ENCODE measurements at places on chromosomes 3 and 15.

DNA sequence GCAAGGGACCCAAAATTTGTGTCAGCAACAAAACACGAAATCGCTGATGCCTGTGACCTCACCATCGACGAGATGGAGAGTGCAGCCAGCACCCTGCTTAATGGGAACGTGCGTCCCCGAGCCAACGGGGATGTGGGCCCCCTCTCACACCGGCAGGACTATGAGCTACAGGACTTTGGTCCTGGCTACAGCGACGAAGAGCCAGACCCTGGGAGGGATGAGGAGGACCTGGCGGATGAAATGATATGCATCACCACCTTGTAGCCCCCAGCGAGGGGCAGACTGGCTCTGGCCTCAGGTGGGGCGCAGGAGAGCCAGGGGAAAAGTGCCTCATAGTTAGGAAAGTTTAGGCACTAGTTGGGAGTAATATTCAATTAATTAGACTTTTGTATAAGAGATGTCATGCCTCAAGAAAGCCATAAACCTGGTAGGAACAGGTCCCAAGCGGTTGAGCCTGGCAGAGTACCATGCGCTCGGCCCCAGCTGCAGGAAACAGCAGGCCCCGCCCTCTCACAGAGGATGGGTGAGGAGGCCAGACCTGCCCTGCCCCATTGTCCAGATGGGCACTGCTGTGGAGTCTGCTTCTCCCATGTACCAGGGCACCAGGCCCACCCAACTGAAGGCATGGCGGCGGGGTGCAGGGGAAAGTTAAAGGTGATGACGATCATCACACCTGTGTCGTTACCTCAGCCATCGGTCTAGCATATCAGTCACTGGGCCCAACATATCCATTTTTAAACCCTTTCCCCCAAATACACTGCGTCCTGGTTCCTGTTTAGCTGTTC, 34.9 kb downstream of the CHDH start:
- no peak for DNase-seq

DNA sequence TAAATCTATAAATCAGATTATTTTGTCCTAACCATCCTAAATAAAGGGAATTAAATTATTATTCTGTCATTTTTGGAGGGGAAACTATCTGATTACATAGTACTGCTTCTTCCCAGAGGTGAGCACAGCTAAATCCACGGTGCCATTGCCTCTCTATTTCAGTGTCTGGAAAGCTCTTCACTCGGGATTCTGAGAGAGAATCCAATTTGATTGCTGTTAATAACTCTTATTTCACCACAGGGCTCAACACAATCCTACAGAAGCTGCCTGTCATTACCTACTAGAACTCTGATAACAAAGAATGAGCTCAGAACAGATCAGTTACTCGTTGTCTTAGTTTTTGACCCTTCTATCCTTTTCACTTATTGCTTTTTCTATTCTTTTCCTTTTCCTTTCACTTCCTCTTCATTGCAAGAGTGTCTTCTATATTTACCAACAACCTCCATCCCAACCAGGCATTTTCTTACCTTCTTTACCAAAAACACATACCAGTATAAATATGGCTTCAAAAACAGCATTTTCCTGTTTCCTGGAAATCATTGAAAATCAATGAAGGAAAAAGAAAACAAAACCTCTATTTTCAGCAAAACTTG, 30.4 kb downstream of the OXNAD1 start:
- DNase-seq = no peak

GRCh38 chr15:41797201-41797944, 23.1 kb downstream of the MAPKBP1 start:
- DNase-seq = no peak

GRCh38 chr3:42032693-42033349, 58.3 kb upstream of the TRAK1 start:
- no peak for DNase-seq

DNA sequence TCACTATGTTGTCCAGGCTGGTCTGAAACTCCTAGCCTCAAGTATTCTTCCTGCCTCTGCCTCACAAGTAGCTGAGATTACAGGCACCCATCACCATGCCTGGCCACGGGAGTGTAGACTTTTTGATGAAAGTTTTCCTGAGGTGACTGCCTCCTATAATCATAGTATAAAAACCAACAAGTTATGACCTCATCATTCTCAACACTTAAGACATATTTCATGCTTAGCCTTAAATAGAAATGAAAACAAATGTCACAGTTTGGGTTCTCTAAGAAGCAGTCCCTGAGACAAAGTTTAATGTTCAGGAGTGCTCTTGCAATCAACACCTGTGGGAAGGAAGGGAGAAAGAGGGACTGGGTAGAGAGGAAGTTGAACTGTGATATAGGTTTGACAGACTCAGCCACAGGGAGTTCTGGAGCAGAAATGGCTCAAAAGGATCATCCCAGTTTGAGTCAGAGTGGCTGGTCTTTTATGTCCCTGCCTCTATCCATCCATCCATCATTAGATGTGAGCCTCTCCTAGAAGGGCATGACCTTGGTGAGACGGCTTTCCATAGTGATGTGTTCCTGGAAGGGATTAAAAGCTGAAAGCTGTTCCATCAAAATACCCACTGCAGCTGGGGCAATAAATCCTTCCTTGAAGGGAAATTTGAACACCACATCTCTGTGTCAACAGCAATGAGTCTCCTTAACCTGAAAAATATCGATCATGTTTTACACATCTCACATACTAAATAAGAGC, 16.2 kb upstream of the ABHD5 start:
- DNase-seq = no peak

DNA sequence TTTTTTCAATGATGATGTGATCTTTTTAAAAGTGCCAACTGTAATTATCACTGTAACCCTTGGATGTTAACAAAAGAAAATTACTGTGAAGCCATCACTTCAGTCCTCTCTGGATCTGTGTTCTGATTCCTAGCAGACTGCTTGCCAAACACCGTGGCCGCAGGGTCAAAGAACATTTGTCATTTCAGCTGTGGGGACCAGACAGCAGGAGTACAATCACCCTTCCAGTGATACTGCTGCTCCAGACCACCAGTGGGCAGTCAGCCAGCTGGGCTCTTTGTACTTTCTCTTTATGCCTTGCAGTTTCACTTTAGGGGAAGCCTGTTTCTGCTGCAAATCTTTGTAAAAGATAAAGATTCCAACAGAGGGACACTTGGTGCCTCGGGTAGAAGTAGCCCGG, 770.0 kb downstream of the GRM7 start:
- no peak for DNase-seq

GRCh38 chr3:81713031-81713430, 48.4 kb downstream of the GBE1 start:
- no peak for DNase-seq

GRCh38 chr15:51380999-51381806, 39.7 kb downstream of the GLDN start:
- DNase-seq = peak; percentile 25

- no peak for DNase-seq
Observed at GRCh38 chr3:135987661-135988060, 22.1 kb downstream of the PPP2R3A start.

- DNase-seq = no peak
Observed at GRCh38 chr3:129824926-129825541, 68.5 kb downstream of the TMCC1 start.

DNA sequence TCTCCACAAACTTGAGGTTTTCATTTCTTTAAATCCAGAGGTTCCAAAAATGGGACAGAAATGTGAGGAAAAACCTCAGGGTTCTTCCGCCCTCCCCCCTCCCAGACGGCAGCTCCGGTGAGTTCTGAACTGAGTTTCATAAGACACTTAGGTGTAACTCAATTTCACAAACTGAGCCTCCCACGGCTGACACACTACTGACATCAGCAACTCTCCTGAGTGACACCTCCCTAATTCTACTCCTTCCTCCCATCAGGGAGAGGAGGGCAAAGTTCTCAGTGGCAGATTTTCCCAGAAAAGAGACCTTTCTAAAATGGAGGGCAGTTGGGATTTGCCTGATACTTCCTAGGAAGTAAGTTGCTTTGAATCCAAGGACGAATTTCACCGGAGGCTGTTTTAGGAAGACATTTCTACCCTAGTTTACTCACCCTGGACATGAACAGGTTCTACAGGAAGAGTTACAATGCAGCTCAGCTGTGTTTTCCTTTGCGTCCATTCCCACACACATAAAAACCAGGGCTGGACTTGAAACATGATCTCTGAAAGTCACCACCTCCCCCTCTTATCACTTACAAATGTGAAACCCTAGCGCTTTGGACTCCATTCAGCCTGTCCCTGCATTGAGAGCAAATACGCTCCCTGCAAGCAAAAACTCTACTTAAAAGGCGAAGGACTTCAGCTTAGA, 78.1 kb upstream of the LMOD3 start:
- peak; percentile 27 for DNase-seq

- no peak for DNase-seq
Observed at GRCh38 chr15:66646799-66647198, 55.2 kb upstream of the SMAD6 start.

- DNase-seq = no peak
Observed at GRCh38 chr15:96088650-96089049, 241.8 kb upstream of the NR2F2 start.

DNA sequence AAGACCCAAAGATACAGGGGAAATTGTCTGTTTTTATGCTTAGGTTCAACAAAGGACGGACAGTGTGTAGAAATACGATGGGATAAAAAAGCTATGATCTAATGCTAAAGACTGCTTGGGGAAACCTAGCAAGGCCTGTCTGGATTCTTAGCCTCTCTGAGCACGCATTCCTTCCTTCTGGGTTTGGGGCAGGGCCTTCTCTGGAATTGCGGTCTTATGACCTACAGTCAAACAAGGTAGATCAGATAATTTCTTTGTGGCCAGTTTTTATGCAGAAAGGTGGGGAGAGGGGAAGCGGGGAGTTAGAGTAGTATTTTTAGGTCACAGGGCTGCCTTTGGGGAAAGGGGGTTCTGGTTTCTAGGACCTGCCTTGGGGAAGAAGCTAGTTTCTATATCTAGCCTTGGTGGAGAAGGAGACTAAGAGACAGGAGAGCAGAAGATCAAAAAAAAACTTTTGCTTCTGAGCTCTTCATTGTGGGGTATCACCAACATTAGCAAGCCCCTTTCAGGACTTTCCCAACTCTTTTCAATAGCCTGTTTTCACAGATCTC, 39.1 kb upstream of the LIPC start:
- no peak for DNase-seq

DNA sequence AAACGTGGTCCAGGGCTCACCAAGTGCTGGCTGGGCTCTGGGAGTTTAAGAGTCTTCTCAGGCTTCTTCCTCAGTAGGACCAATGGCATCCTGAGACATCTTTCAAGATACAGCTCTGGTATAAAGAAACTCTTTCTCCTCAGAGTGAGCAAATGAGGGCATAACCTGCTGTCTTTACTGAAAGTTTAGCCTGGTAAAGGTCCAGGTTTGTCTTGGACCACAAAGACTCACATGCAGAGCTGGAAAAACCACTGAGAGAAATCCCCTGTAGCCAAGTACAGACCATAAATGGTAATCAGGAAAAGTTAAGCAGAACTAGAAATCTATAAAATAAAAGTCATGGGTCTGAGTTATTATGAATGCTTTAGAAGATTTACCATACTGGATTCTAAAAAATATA, 23.1 kb downstream of the CD47 start:
- DNase-seq = no peak

- no peak for DNase-seq
Observed at GRCh38 chr3:145286937-145287336, 874.0 kb downstream of the PLOD2 start.

GRCh38 chr3:48241796-48242455, 1.0 kb downstream of the ZNF589 start:
- no peak for DNase-seq

DNA sequence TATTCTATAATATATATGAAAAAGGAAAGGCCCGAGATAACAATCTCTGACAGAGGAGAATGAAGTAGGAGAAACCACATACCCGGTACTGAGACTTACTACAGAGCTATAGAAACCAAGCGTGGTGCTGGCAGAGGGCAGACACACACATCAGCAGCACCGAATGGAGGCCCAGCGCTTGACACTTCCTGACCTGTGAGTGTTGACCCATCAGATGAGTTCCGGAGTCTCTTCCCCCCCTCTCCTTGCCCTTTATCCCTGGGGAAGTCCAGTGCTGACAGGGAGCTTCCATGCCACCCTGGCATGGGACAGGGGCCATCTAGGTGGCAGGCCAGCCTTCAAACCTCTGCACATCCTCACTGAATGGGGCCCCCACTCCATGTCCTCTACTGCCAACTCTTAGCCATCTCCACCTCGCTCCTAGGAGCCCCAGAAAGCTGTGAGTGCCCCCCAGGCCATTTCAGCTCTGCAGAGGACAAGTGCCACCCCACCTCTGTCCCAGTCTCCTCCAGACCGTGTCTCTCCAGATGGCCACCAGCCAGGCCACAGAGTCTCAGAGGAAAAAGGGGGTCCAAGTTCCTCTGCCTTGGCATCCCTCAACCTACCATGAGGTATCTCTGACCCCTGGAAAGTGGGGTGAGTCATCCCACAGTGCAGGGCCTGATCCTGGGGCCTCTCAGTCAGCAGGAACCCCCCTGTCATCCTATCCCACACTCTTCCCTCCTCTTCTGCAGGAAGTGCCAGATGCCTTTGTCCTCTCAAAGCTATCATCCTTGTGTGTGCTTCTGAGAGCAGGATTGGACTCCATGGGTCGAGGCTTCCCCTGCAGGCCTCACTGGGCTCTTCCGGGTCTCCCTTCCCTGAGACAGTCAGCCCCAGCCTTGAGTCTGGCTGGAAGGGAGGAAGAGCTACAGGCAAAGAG, 116.5 kb upstream of the ALDH1A3 start:
- no peak for DNase-seq

- DNase-seq = peak; percentile 20
Observed at GRCh38 chr3:179149406-179149867, 1.3 kb downstream of the PIK3CA start.

DNA sequence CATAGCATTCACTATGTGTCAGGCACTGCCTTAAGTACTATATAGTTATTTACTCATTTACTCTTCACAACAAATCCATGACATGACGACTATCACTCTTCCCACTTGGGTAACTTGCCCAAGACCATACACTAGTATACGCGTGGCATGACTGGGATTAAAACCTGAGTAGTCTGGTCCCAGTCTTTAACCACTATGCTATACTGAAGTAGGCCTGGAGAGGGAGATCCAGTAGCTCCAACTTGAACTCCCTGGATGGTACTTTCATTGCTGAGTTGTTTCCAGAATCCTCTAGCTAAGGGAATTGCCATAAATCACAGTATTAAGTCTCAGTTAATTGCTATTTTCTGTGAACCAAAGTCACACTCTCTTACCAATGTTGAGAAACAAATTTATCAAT, 116.2 kb upstream of the LSAMP start:
- DNase-seq = no peak

- DNase-seq = no peak
Observed at GRCh38 chr3:9909221-9910013, 6.8 kb downstream of the IL17RE start.
